Kidney tubule cell (primary cell): ENCODE measurements at places on chromosomes 4 and X.

DNA sequence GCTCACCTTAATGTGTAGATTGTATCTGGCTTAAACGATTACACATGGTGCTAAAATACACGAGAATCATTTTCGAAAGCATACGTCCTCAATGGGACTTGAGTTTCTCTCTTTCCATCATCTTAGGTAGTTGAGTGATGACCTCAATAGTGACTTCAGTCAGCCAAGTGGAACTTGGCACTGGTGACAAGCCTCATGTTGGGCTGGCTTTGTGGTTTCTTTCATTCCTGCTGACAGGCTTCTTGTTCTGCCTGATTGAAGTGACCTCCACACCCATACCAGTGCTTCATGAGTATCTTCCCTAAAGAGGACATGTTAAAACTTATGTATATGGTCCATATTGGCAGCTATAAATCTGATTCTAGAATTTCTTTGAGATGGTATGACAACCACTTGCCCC is 159.1 kb upstream of the WDR1 start:
- peak; percentile 38 for DNase-seq

- peak; percentile 53 for DNase-seq
Measured at GRCh38 chr4:150960818-150961217, 54.3 kb downstream of the LRBA start.

- DNase-seq = no peak
Measured at GRCh38 chrX:138057883-138058282, 492.0 kb downstream of the ZIC3 start.

DNA sequence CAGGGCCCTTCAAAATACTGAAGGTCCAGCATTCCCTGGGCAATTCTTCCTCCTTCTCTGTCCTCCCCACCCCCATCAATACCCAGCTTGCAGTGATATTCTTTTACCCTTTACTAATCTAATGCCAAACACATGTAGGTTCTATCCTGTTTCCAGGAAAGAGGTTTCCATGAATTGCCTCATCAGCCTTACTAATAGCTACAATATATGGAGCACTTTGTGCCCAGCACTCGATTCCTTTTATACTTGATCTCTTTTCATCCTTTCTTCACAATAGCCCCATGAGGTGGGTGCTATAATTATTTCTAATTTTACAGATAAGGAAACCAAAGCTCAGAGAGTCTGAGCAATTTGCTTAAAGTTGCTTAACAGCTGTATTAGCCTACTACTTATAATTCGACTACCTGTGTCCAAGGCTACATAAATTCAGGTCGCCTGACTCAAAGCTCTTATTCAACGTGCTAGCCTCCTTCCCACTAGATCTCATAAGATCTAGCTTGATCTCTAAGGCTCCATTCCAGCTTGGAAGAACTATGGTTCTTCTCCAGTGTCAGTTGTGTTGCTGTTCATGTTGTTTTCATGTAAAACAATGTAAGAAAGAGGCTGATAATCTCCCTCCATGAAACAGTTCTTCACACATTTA is 229.6 kb upstream of the PGRMC2 start:
- peak; percentile 27 for DNase-seq

DNA sequence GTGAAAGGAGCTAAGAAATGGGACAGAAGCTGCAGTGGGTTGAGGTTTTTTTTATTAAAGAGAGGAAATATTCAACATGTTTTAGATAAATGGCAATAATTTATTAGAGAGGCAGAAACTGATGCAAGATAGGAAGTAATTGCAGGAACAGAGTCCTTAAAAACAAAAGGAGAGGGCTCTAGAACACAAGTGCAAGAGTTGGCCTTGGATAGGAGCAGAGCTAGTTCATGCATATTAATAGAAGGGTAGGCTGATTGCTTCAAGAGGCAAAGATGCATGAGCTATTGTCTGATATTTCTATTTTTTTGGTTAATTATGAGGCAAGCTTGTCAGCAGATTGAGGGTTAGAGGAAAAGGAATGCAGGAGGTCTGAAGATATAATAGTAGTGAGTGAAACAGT is 91.0 kb upstream of the GPRIN3 start:
- no peak for DNase-seq

DNA sequence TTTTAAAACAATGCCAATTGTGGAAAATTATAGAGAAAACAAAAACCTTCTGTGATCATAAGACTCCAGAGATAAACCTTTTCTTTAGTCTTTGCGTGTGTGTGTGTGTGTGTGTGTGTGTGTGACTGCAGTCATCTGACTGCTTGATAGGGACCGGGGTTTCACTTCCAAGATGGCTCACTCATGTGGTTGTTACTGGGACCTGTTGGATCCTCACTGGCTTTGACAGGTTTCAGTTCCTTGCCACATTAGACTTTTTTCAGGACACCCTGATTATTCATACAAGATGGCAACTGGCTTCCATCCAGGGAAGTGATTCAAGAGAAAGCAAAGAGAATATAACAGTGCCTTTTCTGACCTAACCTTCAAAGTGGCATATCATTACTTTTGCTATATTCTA is 21.9 kb upstream of the MAD2L1 start:
- no peak for DNase-seq

- no peak for DNase-seq
Measured at GRCh38 chr4:2833671-2834000, 10.0 kb upstream of the ADD1 start.

DNA sequence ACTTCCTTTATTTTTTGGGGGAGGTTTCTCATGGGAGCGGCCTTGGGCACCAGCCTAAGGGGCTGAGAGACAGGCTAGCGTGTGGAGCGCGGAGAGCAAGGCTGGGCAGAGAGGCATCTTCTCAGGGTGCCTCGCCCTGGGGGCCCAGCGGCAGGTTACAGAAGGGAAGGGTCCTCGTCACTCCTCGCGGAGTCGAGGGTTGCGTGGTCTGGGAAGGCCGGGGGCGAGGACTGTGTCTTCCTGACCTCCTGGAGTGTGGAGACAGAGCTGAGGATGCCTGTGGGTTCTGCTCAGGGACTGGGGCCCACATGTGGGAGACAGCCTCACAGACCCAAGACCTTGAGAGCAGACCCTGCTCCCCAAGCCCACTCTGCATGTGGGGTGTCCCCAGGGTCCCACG is 79.6 kb upstream of the LRPAP1 start:
- no peak for DNase-seq

GRCh38 chrX:150182161-150182560 is 181.0 kb upstream of the MAMLD1 start:
- no peak for DNase-seq

DNA sequence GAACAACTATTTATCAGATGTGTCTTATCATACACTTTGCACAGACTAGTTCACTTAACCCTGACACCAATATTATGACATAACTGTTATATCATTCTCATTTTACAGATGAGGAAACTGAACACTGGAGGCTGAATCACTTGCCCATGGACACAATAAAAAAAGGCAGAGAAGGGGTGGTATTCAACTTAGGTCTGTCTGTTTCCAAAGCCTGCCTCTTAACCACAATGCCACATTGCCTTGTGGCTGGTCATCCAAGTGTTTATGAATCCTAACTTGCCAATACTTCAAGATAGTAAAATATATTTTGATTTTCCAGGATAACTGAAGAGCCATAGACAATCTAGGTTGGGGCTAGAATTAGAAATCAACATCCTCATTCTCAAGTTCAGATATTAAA is 327.8 kb downstream of the NR3C2 start:
- DNase-seq = peak; percentile 11

DNA sequence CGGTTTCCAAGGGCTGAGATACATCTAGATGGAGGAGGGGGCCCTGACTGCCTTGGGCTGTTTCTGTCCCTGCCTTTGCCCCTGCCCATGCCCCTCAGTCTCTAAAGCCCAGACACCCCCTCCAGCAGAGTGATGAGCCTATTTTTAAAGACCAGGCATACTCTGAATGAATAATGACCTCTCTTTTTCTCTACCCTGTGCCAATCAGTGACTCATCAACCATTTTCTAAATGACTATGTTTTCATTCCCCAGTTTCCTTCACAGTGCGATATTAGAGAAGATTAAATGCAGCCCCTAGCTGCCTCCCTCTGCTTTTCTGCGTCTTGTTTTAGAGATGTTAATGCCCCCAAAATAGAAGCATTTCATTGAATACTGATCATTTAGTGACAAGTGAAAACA is 15.5 kb upstream of the NHS start:
- peak; percentile 22 for DNase-seq

DNA sequence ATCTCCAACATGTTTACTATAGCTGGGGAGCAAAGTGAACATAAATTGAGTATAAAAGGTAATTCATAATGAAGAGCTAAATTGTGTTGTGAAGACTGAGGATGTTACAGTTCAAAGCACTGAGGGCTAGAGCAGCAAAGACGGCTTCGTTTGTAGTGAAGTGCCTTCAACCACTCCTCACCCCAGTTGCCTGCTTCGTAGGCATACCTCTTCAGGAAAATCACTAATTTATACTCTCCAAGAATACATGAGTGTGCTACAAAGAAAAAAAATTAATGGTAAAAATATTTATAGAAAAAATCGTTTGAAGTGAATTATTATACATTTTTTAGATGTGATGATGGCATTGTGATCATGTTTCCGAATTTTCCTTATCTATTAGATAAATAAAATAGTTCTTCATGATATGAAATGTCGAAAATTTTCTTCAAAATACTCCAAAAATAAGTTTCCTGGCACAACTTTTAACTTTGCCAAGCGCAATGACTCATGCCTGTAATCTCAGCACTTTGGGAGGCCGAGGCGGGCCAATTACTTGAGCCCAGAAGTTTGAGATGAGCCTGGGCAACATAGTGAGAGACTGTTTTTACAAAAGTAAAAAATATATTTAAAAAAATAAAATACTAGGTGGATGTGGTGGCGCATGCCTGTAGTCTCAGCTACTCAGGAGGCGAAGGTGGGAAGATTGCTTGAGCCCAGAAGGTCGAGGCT is 41.6 kb downstream of the ZFP42 start:
- DNase-seq = no peak

DNA sequence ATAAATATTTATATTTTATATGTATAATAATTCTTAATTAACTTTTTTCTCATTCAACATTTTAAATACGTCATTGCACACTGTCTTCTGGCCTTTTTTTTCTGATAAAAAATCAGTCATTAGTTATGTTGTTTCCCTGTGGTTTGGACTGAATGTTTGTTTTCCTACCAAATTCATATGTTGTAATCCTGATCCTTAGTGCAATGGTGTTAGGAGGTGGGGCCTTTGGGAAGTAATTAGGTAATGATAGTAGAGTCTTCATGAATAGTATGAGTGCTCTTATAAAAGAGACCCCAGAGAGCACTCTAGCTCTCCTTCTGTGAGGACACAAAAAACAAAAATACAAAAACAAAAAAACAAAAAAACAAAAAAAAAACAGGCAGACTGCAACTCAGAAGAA is 117.2 kb downstream of the GASK1B start:
- DNase-seq = no peak
